ENCODE measurements at places on chromosomes 2 and 18.

- DNase-seq, result no peak
Measured at GRCh38 chr18:45829855-45830254, 4.4 kb downstream of the SIGLEC15 start.

- no peak for DNase-seq
Measured at GRCh38 chr2:109299536-109299935, 170.5 kb downstream of the SH3RF3 start.

- DNase-seq, result no peak
Measured at GRCh38 chr18:41490861-41491260, 464.2 kb upstream of the PIK3C3 start.

DNA sequence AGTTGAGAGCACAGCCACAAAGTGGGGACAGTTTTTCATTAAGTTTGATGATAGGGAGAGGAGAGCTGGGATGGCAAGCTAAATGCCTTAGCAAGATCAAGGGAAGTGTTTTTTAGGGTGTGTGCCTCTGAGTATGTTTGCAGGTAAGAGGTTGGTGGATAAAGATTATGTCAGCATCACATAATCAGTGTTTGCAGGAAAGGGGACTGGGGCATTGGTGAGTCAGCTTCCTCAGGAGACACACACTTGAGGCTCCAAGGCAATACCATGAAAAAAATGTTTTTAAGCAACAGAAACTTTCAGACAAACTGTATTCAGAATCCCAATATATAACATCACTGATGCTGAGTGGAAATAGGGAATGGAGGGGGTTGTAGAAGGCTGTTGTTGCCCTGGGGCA, 25.4 kb upstream of the DTNB start:
- no peak for DNase-seq

GRCh38 chr18:49921318-49921985, 108.1 kb upstream of the ACAA2 start:
- DNase-seq, result no peak

- no peak for DNase-seq
Measured at GRCh38 chr2:158202161-158202815, 100.6 kb downstream of the UPP2 start.

DNA sequence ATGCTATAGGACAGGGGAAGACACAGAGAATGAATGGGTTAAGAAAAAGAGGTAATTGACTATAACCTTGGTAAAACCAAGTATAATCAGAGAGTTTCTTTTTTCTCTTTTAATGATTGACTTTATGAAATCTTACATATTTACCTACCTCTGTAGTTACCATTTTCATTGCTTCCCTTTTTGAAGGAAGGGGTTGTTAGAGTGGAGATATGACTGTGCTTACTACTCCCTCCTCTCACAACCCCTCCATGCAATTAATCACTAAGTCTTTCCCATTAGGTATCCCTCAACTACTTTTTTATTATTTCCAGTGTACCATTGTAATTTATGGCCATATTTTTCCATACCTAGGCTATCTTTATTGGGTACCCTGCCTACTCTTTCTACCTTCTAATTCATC, 71.4 kb downstream of the WDR7 start:
- DNase-seq, result no peak

- DNase-seq, result peak; percentile 2
Measured at GRCh38 chr2:23803965-23804542, 122.9 kb downstream of the ATAD2B start.

GRCh38 chr2:57330447-57330846, 716.2 kb upstream of the VRK2 start:
- DNase-seq, result no peak

GRCh38 chr2:220695397-220696279, 876.5 kb downstream of the EPHA4 start:
- no peak for DNase-seq

DNA sequence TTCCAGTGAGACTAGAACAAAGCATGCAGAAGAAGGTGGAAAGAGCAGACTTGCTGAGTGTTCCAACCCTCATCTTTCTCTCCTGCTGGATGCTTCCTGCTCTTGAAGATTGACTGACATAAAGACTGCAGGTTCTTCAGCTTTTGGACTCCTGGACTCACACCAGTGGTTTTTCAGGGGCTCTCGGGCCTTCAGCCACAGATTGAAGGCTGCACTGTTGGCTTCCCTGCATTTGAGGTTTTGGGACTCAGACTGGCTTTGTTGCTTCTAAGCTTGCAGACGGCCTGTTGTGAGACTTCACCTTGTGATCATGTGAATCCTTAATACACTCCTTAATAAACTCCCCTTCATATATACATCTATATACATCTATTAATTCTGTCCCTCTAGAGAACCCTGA, 20.4 kb downstream of the VRK2 start:
- no peak for DNase-seq

- no peak for DNase-seq
Measured at GRCh38 chr2:180542511-180542910, 437.9 kb upstream of the UBE2E3 start.

- no peak for DNase-seq
Measured at GRCh38 chr2:149720615-149721014, 133.0 kb upstream of the MMADHC start.

DNA sequence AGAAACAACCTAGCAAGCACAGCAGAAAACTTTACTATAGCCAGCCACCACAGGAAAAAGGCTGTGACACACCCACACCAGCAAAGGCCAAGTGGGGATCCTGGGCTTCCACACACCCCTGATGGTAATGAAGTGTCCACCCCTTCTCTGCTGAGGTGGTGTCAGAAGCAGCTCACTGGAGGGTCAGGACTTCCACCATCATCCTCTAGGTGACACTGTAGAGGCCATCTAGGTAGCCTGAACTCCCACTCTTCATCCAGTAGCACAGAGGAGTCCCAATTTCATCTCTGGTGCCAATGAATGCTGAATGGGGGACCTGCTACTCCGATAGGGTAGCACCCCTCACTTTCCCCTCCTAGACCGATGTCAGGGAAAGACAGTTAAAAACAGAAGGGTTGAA, 1544.4 kb downstream of the LRP1B start:
- DNase-seq, result no peak

GRCh38 chr2:235834781-235835180, 333.4 kb downstream of the GBX2 start:
- no peak for DNase-seq

- DNase-seq, result no peak
Measured at GRCh38 chr2:223219872-223220657, 168.1 kb downstream of the KCNE4 start.

- no peak for DNase-seq
Measured at GRCh38 chr2:124816007-124816406, 790.9 kb downstream of the CNTNAP5 start.

DNA sequence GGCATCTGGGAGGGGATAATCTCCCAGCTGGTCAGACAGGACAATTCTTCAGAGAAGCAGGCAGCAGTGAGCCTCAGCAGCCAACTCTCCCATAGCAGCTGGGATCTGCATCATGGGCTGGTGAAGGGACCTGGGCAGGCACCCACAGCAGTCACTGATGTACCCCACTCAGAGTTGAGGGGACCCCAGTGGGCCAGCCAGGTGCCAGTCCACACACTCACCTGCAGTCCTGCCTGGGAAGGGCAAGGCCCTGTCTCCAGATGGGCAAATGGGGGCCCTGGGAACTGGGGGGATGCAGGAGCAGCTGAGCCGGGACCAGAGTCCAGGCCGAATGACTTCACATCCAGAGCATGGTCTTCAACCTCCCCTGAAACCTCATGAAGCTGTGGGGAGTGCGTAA, 170.4 kb downstream of the ZFP36L2 start:
- no peak for DNase-seq

DNA sequence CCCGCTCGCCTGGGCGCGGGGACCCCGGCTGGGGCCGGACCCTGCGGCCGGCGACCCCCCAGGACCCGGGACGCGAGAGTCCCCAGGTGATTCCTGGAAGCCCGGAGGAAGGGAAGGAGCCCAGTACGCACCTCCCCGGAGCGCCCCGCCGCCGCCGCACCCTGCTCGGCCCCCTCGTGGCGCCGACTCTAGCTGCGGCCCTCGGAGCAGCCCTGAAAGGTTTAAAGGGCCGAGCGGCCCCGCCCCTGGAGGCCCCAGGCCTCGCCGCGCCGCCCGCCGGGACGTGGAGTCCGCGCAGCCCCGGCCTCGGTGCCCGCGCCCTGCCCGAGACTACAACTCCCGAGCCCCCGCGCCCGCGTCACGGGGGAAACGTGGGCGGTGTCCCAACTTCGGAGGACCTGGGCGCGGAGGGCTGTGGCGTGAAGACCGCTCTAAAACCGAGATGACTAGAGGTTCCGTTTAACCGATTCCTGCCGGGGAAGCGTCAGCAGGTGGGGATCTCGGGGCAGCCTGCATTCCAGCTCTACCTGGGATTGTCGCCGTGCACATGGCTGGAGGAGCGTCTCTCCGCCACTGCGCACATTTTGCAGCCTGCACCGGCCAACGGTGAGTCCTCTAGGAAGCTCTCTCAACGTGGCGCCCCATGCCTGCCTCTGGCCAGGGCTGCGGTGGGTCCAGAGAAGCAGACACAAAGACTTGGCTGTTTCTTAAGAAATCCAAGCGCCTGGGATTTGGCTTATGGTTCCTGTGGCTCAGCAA, at the start of gene TMEM150A:
TSS of gene TMEM150A (minus strand) at position 223 of the 759 bp plus-strand sequence. CDS start 750 bp downstream, outside the sequence.
- peak; percentile 86 for DNase-seq

GRCh38 chr2:45067859-45068570, 58.8 kb upstream of the SIX2 start:
- no peak for DNase-seq

- peak; percentile 62 for DNase-seq
Measured at GRCh38 chr2:61017556-61018317, at the start of the genes PEX13 and PUS10. TSS of gene PEX13 (plus strand) at chr2:61017720. CDS start at chr2:61017760, 40 bp downstream. TSS of gene PUS10 (minus strand) at chr2:61018255. CDS start at chr2:61011890, 6,365 bp downstream.

DNA sequence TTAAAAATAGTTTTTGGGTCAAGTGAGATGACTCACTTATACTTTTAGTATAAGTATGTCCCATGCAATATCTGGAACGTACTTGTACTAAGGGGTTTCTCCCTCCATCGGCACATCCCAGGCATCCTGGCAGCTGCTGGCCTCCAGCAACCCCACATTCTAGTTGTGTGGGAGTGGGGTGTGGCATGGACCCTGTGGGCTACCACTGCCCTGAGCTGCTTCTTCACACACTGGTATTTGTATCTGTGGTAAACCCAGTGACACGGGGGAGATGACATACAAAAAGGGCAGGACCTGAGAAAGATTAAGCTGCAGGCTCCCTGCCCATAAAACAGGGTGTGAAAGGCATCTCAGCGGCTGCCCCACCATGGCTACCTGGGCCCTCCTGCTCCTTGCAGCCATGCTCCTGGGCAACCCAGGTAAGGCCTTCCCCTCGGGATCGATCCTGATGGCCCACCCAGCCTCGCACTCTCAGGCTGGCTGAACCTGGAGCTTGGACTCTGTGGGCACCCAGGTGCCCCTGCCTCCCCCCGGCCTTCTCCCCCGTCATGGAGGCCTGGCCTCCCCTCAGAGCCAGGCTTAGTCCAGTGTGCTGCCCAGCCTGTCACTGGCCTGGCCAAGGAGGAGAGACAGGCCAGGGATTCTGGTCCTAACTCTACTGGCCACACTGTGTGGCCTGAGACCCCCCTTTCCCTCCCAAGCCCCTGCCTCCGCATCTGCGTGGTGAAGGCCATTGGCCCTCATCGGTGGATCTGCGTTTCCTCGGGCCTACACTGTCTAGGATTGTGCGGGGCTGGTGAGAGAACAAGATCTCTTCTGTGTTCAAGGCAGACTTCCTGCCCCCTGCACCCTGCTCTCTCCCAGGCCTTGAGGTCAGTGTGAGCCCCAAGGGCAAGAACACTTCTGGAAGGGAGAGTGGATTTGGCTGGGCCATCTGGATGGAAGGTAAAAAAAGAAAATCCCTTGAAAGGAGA, at the start of gene GNLY:
TSS of gene GNLY (plus strand) at position 307 of the 974 bp plus-strand sequence. CDS start at position 368, 61 bp downstream.
- DNase-seq, result no peak

- no peak for DNase-seq
Measured at GRCh38 chr2:141911485-141912066, 219.2 kb downstream of the LRP1B start.

- DNase-seq, result no peak
Measured at GRCh38 chr2:71045865-71046548, 22.4 kb upstream of the NAGK start.

GRCh38 chr2:239691720-239692119, 290.9 kb upstream of the HDAC4 start:
- no peak for DNase-seq

GRCh38 chr2:119469661-119470297, 38.1 kb downstream of the TMEM37 start:
- no peak for DNase-seq
